ENCODE measurements at places on chromosomes 4 and X. TPM values are rescaled to one million over a fixed set of nuclear protein-coding genes. Genes with fewer than 3 reads are reported as not detected.

PITX2 gene
- not detected for polyA plus RNA-seq

DNA sequence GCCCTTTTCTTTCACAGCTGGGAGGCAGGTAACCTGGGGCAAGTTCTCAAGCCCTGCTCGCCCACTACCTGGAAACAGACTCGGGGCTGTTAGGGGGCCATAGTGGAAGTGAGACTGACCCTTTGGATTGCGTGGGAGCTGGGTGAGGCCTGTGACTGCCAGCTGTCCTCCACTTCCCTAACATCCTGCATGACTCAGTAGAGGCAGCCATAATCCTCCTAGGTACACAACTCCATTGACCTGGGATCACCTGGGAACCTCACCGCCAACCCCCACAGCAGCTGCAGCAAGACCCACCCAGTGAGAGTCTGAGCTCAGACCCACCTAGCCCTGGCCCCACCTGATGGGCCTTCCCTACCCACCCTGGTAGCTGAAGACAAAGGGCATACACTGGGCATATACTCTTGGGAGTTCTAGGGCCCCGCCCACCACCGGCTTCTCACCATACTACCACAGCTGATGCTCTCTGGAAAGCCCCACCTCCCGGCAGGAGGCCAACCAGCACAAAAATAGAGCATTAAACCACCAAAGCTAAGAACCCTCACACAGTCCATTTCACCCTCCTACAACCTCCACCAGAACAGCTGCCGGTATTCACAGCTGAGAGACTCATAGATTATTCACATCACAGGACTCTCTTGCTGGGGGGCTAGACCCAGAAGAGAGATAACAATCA is 61.1 kb upstream of the DCTD start:
- peaks cover 3% of the 10 kb centered on the region for H3K27me3 ChIP-seq
- no peaks in the 10 kb centered on the region for H3K4me1 ChIP-seq
- no peak overlapping the region for H3K27ac ChIP-seq
- no peak overlapping the region for H3K4me3 ChIP-seq
- no peaks in the 10 kb centered on the region for H3K36me3 ChIP-seq
- peak; percentile 9 for DNase-seq

UGT2A1 gene
- not detected for polyA plus RNA-seq

DNA sequence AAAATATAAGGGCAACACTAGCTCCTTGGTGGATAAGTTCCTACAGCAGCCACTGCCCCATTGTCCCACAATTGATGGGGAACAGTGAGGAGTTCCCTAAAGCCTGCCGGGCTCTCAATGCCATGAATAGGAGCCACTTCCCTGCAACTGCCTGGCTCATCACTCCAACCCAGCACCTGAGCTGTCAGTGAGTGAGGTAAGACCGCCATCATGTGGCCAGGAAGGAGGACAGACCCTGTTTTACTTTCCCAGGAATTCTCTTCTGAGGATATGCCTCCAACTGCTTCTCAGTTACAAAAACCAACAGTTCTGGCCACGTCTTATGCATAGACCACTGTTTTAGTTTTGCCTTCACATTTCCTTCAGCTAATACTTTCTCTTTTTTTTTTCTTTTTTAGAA is 45.5 kb downstream of the SRPX start:
- H3K36me3 ChIP-seq: no peaks in the 10 kb centered on the region
- no peaks in the 10 kb centered on the region for H3K27me3 ChIP-seq
- H3K27ac ChIP-seq: no peak overlapping the region
- DNase-seq: peak; percentile 6

DNA sequence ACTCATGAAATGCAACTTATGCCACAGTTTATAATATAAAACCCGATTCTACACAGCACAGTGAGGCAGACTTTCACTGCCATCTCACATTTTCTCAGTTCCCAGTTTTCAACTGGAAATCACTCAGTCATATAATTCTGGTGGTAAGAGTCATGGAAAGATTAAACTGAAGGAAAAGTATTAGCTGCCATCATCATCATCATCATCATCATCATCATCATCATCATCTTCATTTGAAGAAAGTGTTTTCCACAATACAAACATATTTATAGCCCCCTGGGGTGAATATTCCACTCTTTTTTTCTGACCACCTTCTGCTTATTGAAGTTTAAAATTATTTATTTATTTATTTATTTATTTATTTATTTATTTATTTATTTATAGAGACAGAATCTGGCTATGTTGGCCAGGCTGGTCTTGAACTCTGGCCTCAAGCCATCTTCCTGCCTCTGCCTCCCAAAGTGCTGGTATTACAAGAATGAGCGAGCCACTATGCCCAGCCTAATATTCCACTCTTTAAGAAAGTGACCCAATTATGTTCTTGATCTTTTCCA is 6.0 kb upstream of the UBQLN2 start:
- no peaks in the 10 kb centered on the region for H3K36me3 ChIP-seq
- no peaks in the 10 kb centered on the region for H3K27me3 ChIP-seq
- no peak for DNase-seq
- no peaks in the 10 kb centered on the region for H3K4me1 ChIP-seq
- no peak overlapping the region for H3K4me3 ChIP-seq

GRCh38 chrX:43882294-43882681 is at the start of gene MAOB:
Gene MAOB (minus strand): TSS chrX:43882450. CDS start chrX:43882299, 151 bp downstream.
- no peak within 1 kb of the TSS for H3K4me3 ChIP-seq
- no peaks in the 10 kb centered on the region for H3K4me1 ChIP-seq
- H3K27me3 ChIP-seq: peaks cover 3% of the 10 kb centered on the region
- H3K27ac ChIP-seq: no peak within 1 kb of the TSS
- no peaks in the 10 kb centered on the region for H3K36me3 ChIP-seq

SLC39A8 gene
- 2.4 TPM for polyA plus RNA-seq

AKAP4 gene
- not detected for polyA plus RNA-seq

ANKRD50 gene
- 0.29 TPM for polyA plus RNA-seq

GRCh38 chrX:48025561-48025960 is 18.8 kb downstream of the SPACA5 start:
- H3K4me3 ChIP-seq: no peak overlapping the region
- H3K4me1 ChIP-seq: peaks cover 3% of the 10 kb centered on the region
- no peaks in the 10 kb centered on the region for H3K36me3 ChIP-seq
- H3K27me3 ChIP-seq: no peaks in the 10 kb centered on the region
